ENCODE measurements at places on chromosomes 1 and 21.

DNA sequence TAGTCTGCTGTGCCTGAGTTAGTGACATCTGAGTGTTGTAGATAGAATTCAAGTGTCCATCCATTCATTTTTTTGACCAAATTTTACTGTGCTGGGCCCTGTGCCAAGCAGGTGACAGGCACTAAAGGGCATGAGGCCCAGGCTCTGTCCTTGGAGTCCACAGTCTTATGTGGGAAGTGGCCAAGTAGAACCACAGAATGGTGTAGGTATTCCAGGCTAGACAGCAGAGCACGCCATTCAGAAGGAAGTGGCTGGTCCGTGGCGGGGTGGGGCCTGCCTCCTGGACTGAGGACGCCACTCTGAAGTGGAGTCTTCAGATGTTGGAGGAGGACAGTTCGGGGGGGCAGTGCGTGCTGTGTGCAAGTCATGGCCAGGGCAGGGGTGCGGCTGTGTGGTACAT is 68.9 kb upstream of the ACTL8 start:
- no peak for DNase-seq

DNA sequence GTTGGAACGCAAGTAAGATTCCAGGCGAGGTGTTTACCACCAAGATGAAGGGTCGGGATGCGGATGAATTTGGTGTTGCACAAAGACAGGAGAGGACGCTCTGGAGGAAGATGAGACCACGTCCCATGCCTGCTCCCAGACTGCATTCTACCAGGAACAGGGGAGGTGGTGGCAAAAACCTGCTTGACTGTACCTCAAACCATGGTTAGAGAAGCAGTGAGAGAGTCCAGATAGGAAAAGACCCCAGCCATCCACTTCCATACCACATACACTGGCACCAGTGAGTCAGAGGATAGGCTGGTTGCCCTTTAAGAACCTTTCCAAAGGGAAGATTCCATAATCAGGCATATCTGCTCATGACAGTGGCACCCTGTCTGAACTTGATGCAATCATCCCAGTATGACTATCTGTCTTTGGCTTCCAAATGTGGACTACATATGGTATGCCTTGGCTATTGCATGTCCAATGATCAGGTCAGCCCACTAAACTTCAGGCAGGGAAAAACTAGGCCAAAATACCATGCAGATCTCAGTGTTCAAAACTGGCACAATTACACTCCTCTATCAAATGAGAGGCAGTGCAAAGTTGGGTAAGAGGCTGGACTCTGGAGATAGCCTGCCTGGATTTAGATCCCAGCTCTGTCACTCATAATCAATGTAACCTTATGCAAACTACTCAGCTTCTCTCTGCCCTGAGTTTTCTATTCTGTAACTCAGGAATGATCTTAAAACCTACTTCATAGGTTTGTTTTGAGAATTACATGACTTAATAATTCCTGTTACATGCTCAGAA is 20.6 kb downstream of the NPR1 start:
- DNase-seq = peak; percentile 35

- no peak for DNase-seq
Observed at GRCh38 chr1:9068981-9069325, 482 bp downstream of the SLC2A5 start.

GRCh38 chr21:35273333-35273732 is 224.2 kb upstream of the RUNX1 start:
- no peak for DNase-seq

GRCh38 chr1:83802023-83802422 is 196.9 kb downstream of the TTLL7 start:
- DNase-seq = no peak

- DNase-seq = no peak
Observed at GRCh38 chr1:247540581-247540980, 4.3 kb upstream of the OR2C3 start.

DNA sequence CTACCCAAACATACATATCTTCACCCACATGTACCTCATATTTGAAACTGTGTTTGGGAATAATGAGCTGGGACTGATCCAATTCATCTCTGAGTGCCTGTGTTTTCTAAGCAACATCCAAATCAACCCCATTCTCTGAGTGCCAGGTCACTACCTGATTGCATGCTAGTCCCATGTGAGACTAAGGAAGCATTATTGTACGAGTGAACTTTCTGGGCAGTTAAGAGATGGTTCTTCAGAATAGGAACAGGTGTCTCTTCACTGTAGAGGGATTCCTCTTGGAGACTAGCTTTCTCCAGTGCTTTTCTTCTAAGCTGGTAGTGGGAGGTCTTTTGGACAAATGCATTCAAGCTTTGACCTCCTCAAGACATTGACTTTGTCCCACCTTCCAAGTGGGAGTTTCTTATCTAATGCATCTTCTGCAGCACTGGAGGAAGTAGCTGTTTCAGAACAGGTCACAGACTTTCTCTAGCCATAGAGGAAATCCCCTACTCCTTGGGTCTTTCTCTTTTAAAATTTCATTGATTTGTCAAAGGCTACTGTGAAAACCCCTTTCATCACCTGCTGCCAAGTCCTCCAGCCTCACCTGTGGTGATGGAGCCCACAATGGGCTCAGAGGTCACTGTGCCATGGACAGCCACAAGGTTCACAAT is 172.0 kb upstream of the KIAA0040 start:
- DNase-seq = no peak

GRCh38 chr1:64162804-64163203 is 40.6 kb upstream of the UBE2U start:
- DNase-seq = no peak

Measured in IMR-90 (cell line).